Right kidney (tissue), 9 donors: ENCODE measurements at places on chromosomes 3 and 15.

- no peak for DNase-seq
These were observed 94.0 kb downstream of the ETFA start for GRCh38 chr15:76217029-76217881.

GRCh38 chr15:38991701-38992100, 427.1 kb upstream of the RASGRP1 start:
- no peak for DNase-seq

- no peak for DNase-seq
These were observed 12.3 kb downstream of the CA12 start for GRCh38 chr15:63369296-63369695.

DNA sequence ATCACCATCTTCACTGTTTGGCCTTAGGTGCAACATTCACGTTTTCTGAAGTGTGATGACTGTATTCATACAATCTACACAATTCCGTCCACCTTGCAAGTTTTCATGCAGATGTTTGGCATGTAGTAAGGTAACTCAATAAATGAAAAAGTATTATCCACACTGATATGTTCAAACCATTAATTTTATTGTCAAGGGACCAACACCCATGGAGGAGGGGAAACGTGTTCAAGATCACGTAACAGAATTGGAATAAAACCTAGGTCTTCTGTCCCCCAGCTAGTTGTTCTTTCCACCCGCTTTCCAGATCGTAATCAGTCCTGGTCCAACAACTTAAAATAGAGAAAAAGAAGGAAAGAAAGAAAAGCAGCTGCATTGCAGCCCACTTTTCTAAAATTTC, 560.4 kb upstream of the MCTP2 start:
- no peak for DNase-seq

DNA sequence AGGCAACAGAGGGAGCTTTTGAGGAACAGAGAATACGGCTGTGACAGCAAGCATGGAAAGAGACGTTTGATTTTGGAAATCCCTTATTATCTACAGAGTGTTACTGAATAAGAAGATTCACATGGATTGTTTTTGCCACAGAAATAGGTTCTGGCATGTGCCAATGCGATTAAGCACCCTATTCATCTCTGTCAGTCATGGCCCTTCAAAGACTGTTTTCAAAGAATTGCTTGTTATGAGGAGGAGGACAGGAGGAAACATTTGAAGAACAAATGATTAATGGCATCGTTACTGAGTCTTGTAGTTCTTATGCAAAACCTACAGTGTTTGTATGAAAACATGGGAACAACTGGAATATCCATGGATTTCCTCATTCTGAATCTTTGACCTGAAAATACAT, 86.2 kb downstream of the EPHA6 start:
- DNase-seq: no peak

- no peak for DNase-seq
These were observed 172.0 kb downstream of the STT3B start for GRCh38 chr3:31704591-31705179.

DNA sequence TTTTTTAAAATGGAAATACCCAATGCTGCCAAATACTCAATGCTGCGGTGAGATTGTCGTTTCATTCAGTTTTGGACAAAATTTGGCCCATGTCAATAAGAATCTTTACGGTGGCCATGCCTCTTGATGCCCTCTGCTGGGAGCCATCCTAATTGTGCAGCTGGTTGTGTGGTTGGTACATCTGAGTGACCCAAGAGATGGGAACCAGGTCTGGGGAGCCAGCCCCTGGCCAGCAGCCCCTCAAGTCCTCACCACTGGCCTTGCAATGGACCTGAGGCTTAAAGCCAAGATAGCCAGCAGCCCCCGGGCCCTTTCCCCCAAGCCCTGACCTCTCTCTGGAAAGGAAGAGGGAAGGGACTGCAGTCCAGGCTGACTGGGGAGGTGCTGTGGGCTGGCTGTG, 36.4 kb upstream of the ESYT3 start:
- no peak for DNase-seq

GRCh38 chr15:62964251-62964650, 78.3 kb upstream of the TPM1 start:
- DNase-seq: no peak
